Neural progenitor cell (in vitro differentiated cells): ENCODE measurements at places on chromosomes 1 and 21. TPM values are rescaled to one million over a fixed set of nuclear protein-coding genes. Genes with fewer than 3 reads are reported as not detected.

DNA sequence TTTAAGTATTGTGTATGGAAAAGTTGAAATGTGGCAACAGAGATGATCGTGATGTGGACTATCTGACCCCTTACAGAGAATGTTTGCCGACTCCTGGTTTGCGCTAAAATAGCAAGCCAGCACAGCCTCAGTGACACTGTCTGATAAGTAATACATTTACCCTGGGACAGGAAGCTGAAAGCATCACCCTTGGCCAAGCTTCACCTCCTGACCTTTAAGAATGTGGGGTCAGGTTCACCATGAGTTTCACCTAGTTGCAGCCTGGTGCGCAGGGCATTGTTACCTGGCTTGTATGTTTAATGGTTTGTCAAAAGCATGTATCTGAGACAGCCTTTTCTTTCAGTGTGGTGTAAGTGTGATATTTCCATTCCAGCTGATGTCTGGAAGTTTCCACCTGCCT lies 29.2 kb downstream of the TRAF5 start:
- no peak overlapping the region for H3K27ac ChIP-seq
- no peak overlapping the region for H3K4me3 ChIP-seq
- H3K27me3 ChIP-seq: no peaks in the 10 kb centered on the region
- no peaks in the 10 kb centered on the region for H3K4me1 ChIP-seq

- H3K27me3 ChIP-seq: no peaks in the 10 kb centered on the region
- no peak overlapping the region for H3K4me3 ChIP-seq
- no peaks in the 10 kb centered on the region for H3K36me3 ChIP-seq
- H3K4me1 ChIP-seq: no peaks in the 10 kb centered on the region
- no peak for DNase-seq
- no peak overlapping the region for H3K27ac ChIP-seq
These were observed 18.3 kb downstream of the NECAP2 start for GRCh38 chr1:16458831-16459230.

DNA sequence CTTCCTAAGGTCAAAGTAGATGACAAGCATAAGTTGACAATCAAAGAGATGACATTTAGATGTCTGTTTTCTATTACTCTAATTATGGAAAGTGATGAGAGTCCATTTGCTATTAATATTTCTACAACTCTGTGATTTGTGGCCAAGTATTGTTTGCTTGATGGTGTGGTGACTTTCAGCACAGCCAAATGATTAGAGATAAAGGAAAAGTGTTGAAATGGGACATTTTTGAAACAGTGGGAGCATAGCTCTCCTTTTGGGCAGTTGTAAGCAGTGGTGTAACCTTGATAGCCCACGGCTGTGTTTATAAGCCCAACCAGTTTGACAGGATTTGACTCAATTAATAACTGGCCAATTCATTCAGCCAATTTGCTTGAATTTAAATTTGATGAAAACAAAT lies 31.6 kb downstream of the ZC3H11B start:
- no peaks in the 10 kb centered on the region for H3K27me3 ChIP-seq
- H3K4me3 ChIP-seq: no peak overlapping the region
- H3K36me3 ChIP-seq: no peaks in the 10 kb centered on the region
- H3K4me1 ChIP-seq: peaks cover 27% of the 10 kb centered on the region
- H3K27ac ChIP-seq: no peak overlapping the region
- no peak for DNase-seq

- H3K27ac ChIP-seq: no peak overlapping the region
- H3K36me3 ChIP-seq: no peaks in the 10 kb centered on the region
- DNase-seq: peak; percentile 33
- H3K4me1 ChIP-seq: peaks cover 10% of the 10 kb centered on the region
- H3K4me3 ChIP-seq: no peak overlapping the region
These were observed 484.5 kb upstream of the DAB1 start for GRCh38 chr1:57908147-57908890.

- DNase-seq: no peak
- no peak overlapping the region for H3K27ac ChIP-seq
- H3K36me3 ChIP-seq: no peaks in the 10 kb centered on the region
- no peaks in the 10 kb centered on the region for H3K4me1 ChIP-seq
- no peak overlapping the region for H3K4me3 ChIP-seq
- H3K27me3 ChIP-seq: no peaks in the 10 kb centered on the region
These were observed 80.3 kb downstream of the OSBPL9 start for GRCh38 chr1:51697166-51697565.

DNA sequence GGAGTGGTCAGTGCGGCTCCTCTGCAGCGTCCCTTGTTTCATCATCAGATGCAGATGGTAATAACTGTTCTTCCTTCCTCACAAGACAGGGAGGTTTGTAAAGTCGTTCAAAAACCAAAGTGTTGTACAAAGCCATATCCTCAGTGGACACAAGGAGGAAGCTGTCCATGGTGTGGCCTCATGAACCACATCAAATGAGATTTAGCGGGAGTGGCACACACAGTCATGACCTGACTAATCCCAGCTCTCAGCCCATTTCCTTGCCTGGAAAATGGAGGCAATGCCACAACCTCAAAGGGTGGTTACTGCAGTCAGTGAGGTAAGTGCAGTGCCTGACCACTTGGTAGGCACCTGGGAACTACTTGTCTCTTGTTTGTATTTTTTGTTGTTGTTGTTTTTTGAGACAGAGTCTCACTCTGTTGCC lies 13.4 kb downstream of the ENTREP3 start:
- H3K4me3 ChIP-seq: no peak overlapping the region
- no peak overlapping the region for H3K27ac ChIP-seq
- no peaks in the 10 kb centered on the region for H3K36me3 ChIP-seq
- peaks cover 9% of the 10 kb centered on the region for H3K4me1 ChIP-seq

GRCh38 chr1:21238141-21238800 lies 52.0 kb downstream of the ECE1 start:
- H3K36me3 ChIP-seq: no peaks in the 10 kb centered on the region
- peaks cover 19% of the 10 kb centered on the region for H3K4me1 ChIP-seq
- DNase-seq: peak; percentile 70
- no peak overlapping the region for H3K4me3 ChIP-seq
- no peaks in the 10 kb centered on the region for H3K27me3 ChIP-seq

GRCh38 chr21:26593800-26594199 lies 20.7 kb upstream of the CYYR1 start:
- H3K4me3 ChIP-seq: no peak overlapping the region
- no peak for DNase-seq

DNA sequence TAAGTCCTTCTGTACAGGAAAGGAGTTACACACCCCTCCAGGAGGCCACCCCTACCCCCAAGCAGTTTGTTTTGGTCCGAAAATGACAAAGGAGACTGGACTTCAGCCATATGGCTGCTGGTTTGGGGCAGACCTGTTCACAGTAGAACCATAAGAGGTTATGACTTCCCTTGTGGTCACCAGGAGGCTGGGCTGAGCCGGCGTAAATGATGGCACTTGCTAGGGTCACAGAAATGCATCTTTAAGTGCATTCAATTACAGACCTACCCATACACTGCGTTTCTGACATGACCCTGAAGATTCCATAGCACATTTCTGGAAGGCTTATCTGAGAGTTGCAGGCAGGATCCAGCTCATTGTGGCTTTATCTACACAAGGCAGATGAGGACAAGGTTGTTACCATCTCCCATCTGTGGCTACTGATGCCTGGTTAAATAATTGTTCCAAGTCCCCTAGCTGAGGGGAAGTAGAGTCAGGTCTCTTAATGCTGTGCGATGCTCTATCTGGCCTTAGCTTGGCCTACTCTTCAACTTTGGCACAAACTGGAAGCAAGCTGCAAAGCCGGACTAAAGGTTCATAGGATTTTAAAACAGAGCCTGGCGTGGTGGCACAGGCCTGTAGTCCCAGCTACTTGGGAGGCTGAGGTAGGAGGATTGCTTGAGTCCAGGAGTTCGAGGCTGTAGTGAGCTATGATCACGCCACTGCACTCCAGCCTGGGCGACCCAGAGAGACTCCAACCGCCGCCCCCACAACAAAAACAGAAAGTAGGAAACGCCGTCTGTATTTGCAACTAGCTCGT lies 1.7 kb upstream of the TRIM67 start:
- peaks cover 97% of the 10 kb centered on the region for H3K27me3 ChIP-seq
- peaks cover 23% of the 10 kb centered on the region for H3K4me1 ChIP-seq
- H3K4me3 ChIP-seq: no peak overlapping the region

DNA sequence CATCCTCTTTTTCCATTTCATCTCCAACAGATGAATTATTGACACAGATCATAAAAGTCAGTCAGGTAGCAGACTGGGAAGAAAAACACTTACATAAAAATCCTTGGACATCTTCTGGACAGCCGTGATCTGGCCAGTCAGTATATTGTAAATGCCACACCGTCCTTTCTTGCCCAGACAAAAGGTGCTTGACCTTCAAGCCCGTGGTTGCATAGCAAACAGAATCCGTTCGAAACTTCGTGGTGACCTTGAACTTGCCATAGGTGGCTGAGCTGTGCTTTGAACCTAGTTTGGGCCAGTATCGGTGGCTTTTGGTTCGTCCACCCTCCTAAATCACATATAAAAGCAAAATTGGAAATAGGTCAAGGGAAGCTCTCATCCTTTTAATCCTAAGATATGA lies 88.4 kb downstream of the SMYD2 start:
- no peak overlapping the region for H3K27ac ChIP-seq
- H3K27me3 ChIP-seq: no peaks in the 10 kb centered on the region
- H3K4me3 ChIP-seq: no peak overlapping the region
- peaks cover 11% of the 10 kb centered on the region for H3K4me1 ChIP-seq
- DNase-seq: no peak

DNA sequence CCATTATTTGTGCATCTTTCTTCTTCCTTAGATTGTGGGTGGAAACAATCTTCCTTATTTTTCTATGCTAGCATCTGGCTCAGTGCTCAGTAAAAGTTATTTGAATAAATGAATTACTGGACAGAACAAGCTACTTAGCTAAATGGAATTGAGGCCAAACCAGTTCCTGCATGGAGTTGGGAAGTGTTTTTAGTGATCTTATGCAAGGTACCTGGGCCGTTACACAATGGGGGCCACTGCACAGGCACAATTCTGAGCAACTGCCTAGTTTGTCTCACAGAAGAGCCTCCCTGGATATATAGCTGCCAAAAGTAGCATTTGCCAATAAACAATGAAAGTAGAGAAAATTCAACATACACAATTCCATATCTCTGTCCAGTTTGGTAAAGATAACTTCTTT lies 27.0 kb upstream of the SERBP1 start:
- H3K27ac ChIP-seq: no peak overlapping the region
- H3K4me3 ChIP-seq: no peak overlapping the region
- H3K4me1 ChIP-seq: peaks cover 24% of the 10 kb centered on the region
- no peak for DNase-seq
- H3K36me3 ChIP-seq: no peaks in the 10 kb centered on the region
- H3K27me3 ChIP-seq: no peaks in the 10 kb centered on the region

GRCh38 chr1:154186852-154187501 lies 4.9 kb downstream of the TPM3 start:
- H3K4me1 ChIP-seq: peaks cover 15% of the 10 kb centered on the region
- no peak for DNase-seq
- H3K27ac ChIP-seq: no peak overlapping the region
- H3K36me3 ChIP-seq: no peaks in the 10 kb centered on the region
- H3K4me3 ChIP-seq: no peak overlapping the region

DNA sequence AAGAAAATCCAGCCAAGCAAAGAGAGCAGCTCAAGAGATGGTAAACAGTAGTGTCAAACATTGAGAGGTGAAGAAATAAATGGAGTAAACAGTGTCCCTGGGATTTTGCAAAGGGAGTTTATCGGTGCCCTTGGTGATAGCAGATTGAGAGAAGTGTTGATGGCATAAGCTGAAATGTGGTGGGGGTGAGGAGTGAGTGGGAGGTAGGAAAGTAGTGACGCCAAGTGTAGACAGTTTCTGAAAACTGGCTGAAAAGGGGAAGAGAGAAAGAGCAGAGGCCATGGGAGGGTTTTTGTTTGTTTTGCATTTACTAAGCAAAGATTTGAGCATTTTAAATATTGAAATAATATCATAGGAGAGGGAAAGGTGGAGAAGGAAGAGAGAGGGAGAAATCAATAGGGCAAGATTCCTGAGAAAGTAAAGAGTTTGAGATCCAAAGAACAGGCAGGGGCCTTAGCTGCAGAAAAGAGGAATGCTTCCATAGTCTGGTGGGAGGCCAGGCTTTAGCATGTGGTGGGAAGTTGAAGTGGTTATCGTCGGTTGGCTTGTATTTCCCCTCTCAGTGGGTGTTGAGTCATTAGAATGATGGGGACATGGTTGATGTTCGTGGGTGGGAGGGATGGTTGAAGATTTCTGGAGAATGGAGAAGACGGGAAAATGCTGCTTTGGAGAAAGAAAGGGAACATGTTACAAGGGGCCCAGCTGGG lies 26.8 kb upstream of the RASAL2 start:
- H3K27me3 ChIP-seq: peaks cover 10% of the 10 kb centered on the region
- H3K36me3 ChIP-seq: no peaks in the 10 kb centered on the region
- H3K27ac ChIP-seq: no peak overlapping the region
- no peak for DNase-seq

DNA sequence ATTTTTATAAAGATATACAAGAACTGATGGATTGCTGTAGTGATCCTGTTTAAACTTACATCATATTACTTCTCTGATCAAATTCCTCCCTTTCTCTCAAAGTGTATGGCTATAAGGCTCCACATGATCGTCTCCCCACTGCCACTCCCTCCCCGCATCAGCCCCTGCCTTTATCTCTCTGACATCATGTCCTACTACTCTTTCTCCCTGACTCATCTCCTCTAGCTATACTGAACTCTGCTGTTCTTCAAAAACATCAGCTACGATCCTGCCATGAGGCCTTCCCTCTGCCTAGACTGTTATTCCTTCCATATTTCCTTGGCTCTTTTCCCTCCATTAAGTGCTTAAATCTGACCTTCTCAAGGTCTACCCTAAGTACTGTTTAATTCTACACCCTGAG lies 22.8 kb downstream of the HFM1 start:
- H3K27ac ChIP-seq: no peak overlapping the region
- H3K27me3 ChIP-seq: no peaks in the 10 kb centered on the region
- no peaks in the 10 kb centered on the region for H3K36me3 ChIP-seq
- H3K4me3 ChIP-seq: no peak overlapping the region
- no peaks in the 10 kb centered on the region for H3K4me1 ChIP-seq

DNA sequence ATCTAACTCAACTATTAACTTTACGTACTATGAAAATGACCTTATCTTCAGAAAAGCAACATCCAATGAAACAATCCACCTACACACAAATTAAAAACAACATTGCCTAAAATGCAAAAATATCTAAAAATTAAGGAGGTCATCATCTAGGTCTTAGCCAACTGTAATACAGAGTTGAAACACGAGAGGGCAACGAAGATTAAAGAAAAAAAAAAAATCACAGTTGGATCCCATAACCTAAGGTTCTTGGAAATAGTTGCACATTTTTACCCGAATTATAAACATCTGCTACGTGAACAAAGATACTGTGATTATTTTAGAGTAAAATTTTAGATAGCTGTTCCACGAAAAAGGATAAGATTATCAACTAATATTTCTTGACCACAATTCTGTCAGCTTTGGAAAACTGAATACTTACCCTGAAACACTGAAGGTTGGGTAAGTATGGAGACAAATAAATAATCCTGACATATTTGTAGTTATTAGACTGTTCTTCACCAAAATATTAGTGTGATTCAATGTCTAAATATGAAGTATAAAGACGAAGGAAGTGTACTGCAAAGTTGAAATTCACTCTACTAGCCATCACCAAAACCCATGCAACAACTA lies 88.0 kb upstream of the AK4 start:
- no peak overlapping the region for H3K4me3 ChIP-seq
- H3K4me1 ChIP-seq: peaks cover 3% of the 10 kb centered on the region
- no peaks in the 10 kb centered on the region for H3K27me3 ChIP-seq
- no peaks in the 10 kb centered on the region for H3K36me3 ChIP-seq
- peak; percentile 7 for DNase-seq

The PPM1J gene
- total RNA-seq: 1.8 and 2.7 TPM in 2 replicates

The PTPN7 gene
- not detected in 2 replicates for total RNA-seq

The CHIA gene
- not detected in 2 replicates for total RNA-seq

The RGS1 gene
- total RNA-seq: not detected in 2 replicates

The FLG gene
- total RNA-seq: not detected in 2 replicates

The ASH1L gene
- total RNA-seq: 27.4 and 42.1 TPM in 2 replicates
